HuH-7.5 (cell line): ENCODE measurements at places on chromosomes 5 and 9.

GRCh38 chr5:152542741-152543140, 137.7 kb upstream of the NMUR2 start:
- no peak for DNase-seq

GRCh38 chr5:142317173-142317572, 7.6 kb downstream of the SPRY4 start:
- DNase-seq, result no peak

DNA sequence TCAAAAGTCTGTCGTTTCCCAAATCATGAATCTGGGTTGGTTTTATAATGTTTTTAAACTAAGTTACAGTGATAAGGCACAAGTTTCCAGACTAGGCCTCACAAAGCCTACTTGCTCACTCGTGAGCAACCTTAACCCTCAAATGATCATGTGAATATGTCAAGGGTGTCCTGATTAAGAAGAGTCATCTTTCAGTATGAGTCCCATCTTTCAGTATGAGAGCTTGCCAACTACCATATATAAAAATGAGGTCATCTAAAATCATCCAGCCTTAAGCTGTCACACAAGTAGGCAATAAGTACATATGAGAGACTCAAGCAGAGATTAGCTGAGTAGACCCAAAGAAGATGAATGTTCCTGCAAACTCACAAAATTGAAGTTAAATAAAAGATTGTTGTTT, 668.4 kb upstream of the FAM174A start:
- no peak for DNase-seq

DNA sequence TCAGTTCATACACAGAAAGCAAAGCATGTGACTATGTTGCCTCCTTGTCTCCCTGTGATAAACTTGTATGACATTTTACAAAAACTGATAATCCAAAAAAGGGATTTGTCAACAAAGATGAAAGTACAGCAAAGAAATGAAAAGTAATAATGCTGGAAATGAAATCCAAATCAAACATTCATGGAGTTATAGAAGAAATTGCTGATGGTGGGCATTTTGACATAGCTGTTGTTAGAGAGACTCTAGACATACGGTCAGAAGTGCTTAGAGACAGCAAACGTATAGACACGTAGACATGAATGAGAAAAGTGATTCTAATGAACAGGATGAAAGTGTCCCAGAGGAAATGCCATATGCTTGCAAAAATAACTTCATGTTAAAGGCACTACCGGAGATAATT, 186.9 kb upstream of the RGMB start:
- no peak for DNase-seq

DNA sequence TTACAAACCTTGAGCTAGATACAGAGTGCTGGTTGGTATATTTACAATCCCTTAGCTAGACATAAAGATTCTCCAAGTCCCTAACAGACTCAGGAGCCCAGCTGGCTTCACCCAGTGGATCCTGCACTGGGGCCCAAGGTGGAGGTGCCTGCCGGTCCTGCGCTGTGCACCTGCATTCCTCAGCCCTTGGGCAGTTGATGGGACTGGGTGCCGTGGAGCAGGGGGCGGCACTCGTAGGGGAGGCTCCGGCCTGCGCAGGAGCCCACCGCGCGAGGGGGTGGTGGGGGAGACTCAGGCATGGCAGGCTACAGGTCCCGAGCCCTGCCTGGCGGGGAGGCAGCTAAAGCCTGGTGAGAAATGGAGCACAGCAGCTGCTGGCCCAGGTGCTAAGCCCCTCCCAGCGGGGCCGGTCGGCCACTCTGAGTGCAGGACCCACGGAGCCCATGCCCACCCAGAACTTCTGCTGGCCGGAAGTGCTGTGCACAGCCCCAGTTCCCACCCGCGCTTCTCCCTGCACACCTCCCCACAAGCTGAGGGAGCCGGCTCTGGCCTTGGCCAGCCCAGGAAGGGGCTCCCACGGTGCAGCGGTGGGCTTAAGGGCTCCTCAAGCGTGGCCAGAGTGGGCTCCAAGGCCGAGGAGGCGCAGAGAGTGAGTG, 1464.7 kb downstream of the EFNA5 start:
- no peak for DNase-seq

DNA sequence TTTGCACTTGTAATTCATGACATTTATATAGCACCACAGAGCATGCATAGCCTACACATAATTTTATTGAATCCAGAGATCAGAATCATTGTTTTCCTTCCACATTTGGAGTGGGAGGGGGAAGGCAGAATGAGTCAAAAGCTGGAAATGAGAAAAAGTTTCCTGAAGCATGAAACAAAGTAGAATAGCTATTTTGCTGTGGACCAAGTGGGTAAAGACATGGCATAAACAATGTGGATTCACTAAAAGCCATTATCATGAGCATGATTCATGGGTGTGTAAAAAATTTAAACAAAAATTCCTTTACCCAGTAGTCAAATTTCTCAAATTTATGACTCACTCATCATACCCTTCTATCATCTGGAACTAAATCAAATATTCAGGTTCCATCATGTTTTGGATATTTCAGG, 97.9 kb downstream of the YIPF5 start:
- DNase-seq, result no peak

- DNase-seq, result peak; percentile 72
Measured at GRCh38 chr5:43432486-43433375, 20.5 kb upstream of the CCL28 start.

DNA sequence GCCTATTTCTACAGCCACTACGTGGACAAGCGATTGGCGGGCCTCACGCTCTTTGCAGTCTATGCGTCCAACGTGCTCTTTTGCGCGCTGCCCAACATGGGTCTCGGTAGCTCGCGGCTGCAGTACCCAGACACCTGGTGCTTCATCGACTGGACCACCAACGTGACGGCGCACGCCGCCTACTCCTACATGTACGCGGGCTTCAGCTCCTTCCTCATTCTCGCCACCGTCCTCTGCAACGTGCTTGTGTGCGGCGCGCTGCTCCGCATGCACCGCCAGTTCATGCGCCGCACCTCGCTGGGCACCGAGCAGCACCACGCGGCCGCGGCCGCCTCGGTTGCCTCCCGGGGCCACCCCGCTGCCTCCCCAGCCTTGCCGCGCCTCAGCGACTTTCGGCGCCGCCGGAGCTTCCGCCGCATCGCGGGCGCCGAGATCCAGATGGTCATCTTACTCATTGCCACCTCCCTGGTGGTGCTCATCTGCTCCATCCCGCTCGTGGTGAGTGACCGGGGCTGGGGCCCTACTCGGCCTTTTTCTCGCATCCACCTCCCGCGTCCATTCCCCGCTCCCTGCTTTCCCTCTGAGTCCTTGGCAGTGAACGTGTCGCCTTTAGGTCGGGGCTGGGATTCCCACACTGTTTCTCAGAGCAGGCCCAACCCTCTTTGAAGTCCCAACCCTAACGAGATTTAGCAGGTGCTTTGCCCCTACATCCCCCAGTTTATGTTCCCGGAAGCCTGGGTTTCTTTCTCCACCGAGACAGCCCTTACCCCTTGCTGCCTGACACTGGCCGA, 1.8 kb downstream of the PTGER4 start:
- DNase-seq, result peak; percentile 17

- peak; percentile 91 for DNase-seq
Measured at GRCh38 chr9:93682155-93682968, 106.0 kb downstream of the PHF2 start.

DNA sequence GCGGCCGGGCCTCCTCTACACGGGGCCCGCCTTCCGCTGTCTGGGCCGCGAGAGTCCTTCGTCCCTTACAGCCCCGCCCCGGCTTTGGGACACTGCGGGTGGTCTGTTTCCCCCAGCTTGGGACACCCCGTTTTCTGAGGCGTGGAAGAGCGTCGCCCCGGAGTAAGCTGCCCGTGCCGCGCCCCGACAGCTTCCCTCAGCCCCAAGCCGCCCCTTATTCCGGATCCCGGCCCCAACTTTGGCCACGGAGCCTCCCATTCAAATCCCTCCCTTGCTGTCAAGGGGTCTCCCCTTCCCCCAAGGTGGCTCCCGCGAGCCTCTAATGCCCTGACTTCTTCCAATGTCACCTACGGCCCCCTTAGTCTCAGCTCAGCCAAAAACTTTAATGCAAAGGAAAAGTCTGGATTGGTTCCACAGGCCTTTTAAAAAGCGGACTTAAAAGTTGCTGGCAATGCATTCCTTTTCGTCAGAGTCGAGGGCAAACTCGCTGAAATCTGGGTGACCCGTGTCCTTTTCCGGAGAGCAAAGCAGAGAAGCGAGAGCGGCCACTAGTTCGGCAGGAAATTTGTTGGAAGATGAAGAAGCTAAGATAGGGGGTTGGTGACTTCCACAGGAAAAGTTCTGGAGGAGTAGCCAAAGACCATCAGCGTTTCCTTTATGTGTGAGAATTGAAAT, 19.8 kb downstream of the EXOSC2 start:
- DNase-seq, result no peak

DNA sequence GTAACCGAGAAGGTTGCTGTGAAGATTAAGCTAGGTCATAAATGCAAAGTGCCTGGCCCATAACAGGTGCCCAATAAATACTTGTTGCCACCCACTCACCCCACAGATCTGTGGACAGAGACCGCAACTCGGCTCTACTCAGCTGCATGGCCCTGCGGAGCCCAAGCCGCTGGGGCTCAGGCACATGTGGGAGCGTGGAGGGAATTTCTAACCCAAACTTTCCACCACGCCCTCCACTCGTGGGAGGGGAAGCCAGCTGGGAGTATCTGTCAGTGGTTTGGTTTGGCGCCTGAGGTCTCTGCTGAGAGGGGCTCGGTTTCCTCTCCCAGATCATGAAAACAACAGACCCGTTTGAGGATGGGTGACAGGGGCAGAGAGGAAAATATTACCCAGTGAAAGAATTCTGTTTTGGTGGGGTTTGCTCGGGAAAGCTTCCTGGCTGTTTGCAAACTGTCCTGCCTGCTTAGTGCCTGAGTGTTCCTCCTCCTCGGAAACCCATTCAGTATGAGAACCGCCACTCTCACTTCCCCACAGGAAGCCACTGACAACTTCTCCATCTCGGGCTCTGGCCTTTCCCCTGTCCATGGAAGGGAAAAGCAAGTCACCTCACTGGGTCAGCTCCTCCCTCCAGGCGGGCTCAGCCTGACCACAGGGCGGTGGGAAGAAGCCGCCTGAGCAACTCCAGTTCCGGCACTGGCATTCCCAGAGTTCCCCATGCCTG, 60.1 kb downstream of the RGS3 start:
- DNase-seq, result no peak

GRCh38 chr9:110087605-110088004, 120.4 kb downstream of the C9orf152 start:
- no peak for DNase-seq

GRCh38 chr9:93023521-93023815, 35.0 kb upstream of the SUSD3 start:
- DNase-seq, result no peak

- DNase-seq, result no peak
Measured at GRCh38 chr9:117745598-117745997, 41.4 kb downstream of the TLR4 start.
